ENCODE measurements at places on chromosomes 4 and X.

DNA sequence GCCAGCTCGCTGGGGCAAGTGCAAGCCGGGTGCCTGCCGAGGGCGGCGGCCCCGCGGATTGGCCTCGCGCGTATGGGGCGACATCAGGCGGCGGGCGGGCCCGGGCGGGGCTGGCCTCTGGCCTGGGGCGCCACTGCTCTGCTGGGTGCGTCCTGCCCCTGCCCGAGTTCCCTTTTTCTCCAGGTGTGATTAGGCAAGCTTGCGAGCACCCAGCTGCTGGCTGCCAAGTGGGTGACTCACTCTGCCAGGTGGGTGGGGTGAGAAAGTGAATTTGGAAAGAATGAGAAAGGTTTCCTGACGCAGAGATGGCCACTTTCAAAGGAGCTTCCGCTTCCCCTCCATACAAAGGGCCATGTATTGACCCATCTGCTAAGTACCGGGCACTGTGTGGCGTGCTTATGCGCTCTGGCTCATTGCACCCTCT is 32.5 kb downstream of the FGFBP1 start:
- DNase-seq: no peak

DNA sequence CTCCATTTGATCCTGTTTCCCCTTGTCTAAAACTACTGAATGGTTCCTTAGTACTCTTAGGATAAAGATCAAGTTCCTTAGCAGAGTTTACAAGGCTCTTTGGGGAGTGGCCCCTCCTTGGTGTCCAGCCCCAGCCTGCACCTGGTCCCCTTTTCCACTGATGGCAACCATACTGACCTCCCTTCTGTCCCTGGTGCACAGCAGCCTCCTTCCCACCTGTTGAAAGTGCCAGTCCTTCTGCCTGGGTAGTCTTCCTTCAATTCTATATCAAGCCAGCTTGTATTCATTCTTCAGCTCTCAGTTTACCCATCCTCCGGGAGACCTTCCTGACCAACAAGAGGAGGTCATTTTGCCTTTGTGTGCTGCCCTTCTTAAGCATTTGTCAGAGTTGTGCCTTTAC is 30.4 kb upstream of the NMU start:
- DNase-seq: no peak

- DNase-seq: no peak
Measured at GRCh38 chr4:20042769-20043168, 208.9 kb upstream of the SLIT2 start.

DNA sequence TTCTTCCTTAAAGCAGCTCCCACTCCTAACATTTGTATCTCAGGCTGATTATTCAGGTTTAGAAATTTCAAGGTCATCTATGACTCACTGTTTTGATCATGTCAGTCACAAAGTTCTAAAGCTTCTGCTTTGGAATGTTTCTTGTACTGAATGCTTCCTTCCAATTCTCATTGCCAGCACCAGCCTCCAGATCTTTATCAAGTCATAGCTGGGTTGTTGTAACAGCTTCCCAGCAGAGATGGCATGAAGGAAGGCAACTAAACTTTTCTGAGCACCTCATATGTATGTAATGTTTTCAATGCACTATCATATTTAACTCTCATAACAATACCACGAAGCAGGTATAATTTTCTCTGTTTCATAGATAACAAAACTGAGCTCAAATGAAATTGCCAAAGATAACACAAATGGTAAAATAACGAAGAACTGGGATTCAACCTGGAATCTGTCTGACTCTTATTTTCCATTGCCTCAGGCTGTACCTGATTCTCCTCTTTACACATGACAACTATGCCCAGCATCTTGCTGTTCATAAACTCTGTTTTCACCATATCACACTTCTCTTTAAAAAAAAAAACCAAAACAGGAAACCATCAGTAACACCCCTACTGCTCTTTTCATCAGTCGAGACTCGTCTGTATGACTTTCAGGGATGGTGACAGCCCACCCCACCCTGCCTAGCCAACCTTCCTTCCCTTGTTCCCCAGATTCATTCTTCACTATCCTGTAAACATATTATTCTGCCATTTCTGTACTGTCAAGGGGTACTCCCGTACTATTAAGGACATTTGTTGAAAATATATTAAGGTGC is 13.4 kb downstream of the TRPC3 start:
- DNase-seq: no peak

DNA sequence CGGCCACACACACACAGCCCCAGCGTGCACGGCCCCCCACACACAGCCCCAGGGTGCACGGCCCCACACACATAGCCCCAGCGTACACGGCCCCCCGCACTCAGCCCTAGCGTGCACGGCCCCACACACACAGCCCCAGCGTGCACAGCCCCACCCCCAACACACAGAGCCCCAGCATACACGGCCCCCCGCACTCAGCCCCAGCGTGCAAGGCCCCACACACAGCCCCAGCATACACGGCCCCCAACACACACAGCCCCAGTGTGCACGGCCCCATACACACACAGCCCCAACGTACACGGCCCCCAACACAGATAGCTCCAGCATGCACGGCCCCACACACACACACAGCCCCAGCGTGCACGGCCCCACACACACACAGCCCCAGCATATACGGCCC is 17.6 kb downstream of the GAK start:
- DNase-seq: no peak

DNA sequence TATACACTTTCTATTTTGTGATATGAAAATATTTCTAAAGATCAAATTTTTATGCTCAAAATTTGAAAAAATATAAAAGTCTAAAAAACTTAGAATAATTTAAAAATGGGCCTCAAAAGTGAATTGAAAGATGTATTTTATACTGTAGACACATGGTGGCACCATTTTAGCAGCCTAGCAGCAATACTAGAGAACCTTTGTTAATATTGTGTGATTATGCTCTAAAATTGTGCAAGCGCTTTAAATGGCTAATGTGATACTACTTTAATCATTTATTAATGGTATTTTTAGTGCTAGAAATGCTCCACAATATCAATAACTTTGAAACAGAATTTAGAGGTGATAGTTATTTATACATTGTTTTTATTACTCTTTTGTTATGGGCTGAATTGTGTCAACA is 3.7 kb upstream of the GUF1 start:
- no peak for DNase-seq

- DNase-seq: no peak
Measured at GRCh38 chr4:173194157-173194556, 25.5 kb downstream of the GALNT7 start.

- DNase-seq: no peak
Measured at GRCh38 chrX:348461-349117, 30.0 kb upstream of the GTPBP6 start.

GRCh38 chr4:14180983-14181601 is 553.6 kb upstream of the BOD1L1 start:
- DNase-seq: no peak
